ENCODE measurements at places on chromosomes 4 and X.

DNA sequence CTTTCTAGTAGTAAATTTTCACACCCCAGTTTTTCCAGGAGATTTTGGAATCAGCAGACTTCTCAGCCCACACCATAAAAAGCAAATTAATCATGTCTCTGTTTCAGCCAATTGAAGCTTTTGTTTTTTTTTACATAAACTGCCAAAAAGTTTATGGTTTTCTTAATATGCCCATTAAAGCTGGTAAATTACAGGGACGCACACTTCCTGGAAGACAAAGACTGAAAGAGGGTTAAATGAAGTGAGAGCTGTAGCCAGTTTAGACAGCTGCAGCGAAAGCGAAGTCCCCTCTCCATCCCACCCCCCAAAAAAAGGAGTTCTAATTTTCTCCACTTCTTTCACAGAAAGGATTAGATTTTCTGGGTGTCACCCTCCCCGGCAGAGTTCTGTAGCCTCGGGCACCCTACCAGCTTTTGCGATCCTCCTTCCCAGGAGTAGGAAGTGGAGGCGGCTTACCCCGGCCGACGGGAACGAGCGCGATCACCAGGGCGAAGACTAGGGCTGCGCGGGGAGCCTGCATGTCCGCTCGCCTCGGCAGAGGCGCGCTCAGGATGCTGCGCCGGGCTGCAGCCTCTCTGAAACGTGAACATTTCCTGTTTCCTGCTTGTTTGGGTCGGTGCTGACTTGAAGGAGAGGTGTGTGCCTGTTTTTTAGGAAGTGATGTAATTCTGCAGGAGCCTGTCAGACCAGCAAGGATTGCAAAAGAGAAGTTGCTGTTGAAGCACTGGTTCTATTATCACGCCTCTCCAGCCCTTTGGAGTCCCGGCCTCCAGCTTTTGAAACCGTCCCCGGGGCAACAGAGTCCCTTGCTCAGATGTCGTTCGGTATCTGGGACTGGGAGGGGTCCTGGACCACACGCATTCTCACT lies at the start of gene TMEM154:
TSS of gene TMEM154 (minus strand) at position 584 of the 868 bp plus-strand sequence. CDS start at position 520, 64 bp downstream.
- peak; percentile 56 for DNase-seq

DNA sequence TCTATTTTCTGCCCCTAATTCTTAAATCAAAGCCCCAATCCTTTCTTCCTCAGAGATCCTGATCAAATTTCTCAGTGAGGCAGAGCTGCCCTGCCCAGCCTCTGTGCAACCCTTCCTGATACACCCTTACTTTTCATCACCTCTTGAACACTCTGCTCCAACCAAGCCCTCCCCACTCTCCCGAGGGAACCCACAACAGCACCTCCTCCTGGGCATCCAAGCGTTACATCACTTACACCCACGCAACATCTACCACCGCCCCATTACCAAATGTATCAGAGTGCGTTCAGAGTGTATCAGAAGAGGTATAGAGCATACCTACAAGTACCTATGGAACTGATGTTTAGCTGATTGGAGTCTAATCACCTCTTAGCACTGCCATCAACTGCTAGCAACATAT lies 186.5 kb downstream of the RAP1GDS1 start:
- no peak for DNase-seq

- peak; percentile 82 for DNase-seq
Measured at GRCh38 chrX:134669378-134670098, 11.3 kb upstream of the PLAC1 start.

DNA sequence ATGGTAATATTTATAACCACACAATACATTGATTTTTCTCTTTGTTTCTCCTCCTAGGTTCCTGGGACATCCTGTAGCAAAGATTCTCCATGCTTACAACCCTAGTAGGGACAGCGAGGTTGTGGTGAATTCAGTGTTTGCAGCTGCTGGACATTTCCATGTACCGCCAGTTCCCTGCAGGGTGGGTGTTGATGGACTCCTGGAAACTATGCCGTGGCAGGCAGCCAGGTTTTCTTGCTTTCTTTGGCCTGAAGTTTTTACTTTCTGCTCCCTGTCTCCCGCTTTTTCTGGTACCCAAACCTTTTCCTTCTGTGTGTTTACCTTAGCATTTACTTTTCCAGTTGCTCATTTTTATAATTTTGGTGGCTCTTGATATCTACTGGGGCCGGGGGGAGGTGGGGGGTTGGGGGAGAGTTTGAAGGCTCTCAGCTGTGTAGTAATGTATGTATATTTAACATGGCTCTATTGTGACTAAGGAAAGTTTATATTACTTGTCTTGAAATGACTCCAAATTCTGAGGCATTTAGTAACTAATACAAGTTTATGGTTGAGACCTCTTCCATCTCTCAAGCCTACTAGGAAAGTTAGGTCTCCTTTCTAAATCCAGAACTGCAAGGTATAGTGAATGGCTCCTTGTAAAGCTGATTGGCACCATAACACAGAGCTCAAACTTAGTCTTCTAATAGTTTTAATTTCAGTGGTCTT lies 89.7 kb downstream of the TMEM131L start:
- peak; percentile 72 for DNase-seq

DNA sequence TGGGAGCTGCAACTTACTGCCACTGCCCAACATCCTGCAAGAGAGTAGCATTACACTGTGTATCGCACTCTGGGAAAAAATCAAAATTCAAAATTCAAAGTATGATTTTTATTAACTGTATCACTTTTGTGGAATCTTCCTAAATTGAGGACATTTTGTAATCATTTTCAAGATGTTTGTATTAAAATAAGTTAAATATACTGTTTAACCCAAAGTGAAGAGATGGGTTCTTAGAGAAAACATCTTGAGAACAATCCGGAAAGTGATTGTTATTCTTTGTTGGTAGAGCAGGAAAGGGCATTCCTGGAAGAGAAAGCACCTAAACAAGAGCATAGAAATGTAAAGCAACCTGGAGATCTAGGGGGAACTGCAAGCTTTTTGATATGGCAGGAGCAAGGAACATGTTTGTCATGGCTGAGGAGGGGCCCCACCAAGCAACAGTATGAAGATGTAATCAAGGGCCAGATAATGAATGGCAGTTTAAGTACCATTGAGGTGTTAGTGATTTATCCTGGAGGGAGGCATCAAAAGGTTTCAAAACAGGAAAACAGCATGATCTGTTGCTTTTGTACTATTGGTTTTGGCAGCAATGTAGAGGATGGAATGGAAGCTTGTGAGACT lies 14.1 kb upstream of the SEC24D start:
- no peak for DNase-seq

DNA sequence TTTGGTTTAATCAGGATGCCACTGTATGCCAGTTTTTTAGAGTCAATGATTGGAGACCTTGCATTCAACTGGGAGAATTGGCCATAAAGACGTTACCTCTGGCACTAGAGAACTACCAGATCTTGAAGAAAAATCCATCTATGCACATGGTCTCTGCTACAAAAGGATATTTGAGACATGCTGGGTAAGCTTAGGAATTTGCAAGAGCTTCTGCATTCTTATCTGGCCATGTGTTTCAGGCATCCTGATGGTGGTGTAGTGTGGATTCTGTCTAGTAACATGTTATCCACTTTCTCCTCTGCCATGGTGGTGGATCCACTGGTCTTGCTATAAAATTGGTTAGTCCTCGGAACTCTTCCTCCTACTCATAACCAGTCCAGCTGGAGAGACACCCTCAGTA lies 185.3 kb upstream of the WDFY3 start:
- DNase-seq = no peak

- DNase-seq = peak; percentile 99
Measured at GRCh38 chr4:57131849-57132742, 21.9 kb upstream of the IGFBP7 start.

- DNase-seq = no peak
Measured at GRCh38 chr4:18401425-18401824, 379.9 kb upstream of the LCORL start.

- DNase-seq = peak; percentile 31
Measured at GRCh38 chr4:25258980-25259578, 25.2 kb downstream of the PI4K2B start.

DNA sequence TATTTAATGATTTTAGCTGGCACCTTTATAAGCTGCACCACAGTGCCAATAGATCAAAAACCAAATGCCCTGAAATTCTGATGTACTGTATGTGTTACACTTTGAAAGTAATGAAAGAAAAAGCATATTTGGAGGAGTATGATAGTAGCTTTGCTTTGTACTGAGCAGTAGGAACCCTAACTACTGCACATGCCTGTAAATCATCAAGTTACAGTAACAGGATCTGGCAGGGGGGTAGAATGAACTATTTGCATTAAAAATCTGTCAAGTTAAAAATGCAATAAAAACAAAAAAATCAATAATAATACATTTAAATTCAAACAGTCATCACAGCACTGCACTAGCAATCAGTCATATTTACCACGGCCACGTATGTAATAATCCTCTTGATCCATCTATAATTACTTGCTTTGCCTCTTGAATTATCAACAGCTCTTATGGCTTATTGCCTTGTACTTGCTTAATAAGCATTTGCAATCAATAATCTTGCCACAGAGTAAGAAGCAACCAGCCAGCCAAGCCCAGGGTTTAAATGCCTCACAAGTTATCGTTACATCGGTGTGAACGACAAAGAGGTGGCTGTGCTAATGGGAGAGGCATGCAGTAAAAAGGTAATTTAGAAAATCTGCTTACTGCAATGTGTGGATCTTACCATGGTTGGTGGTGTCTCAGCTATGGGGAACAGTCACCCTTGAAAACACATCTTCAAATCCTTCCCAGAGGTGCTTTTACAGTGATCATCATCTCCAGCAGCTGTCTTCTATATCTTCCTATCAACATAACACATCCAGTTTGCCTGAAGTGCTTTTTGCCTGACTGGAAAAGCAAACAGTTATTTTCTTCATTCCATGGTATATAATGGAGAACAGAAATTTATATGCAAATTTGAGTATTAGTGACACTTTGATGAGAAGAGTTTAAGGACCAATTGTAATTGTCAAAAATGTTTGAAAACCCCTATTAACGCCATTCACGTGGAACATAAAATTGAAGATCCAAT lies 1812.1 kb upstream of the ADGRL3 start:
- DNase-seq = no peak

- peak; percentile 80 for DNase-seq
Measured at GRCh38 chr4:112099701-112100297, 45.5 kb upstream of the FAM241A start.

GRCh38 chr4:75172551-75172950 lies 239.6 kb downstream of the PARM1 start:
- no peak for DNase-seq

- DNase-seq = no peak
Measured at GRCh38 chr4:87732033-87732765, 67.2 kb upstream of the IBSP start.

DNA sequence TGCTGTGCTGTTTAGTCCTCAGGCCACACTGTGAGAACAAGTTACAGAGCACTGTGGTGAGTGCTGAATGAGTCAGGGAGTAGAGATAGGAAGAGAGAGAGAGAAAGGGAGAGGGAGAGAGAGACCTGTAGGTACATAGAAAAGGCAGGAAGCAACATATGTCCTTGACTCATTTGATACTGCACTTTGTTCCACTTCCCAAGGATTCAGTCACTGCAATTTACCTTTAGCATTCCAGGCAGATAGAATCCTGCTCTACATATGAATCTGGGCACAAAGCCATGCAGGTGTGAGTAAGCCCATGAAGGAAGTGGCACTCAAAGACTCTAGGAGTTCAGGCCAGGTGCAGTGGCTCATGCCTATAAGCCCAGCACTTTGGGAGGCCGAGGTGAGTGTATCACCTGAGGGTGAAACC lies 1.0 kb upstream of the DAPP1 start:
- no peak for DNase-seq

DNA sequence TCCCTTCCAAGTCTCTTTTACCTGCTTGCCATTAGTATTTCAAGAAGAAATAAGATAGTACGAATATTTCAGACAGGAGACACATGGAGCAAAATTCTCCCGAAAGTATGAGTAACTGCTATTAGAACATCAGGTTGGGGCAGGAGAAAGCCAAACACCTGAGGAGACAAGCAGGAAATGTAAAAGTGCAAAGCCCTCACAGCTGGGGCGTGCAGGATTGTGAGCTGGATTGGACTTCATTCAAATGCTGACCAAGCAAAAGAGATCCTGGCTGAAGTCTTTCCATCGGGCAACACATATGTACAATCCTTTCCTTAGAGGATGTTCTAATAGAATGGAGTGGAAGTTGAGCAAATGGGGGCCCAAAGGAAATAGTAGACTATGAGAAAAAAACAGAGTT lies 76.8 kb downstream of the DTHD1 start:
- no peak for DNase-seq

DNA sequence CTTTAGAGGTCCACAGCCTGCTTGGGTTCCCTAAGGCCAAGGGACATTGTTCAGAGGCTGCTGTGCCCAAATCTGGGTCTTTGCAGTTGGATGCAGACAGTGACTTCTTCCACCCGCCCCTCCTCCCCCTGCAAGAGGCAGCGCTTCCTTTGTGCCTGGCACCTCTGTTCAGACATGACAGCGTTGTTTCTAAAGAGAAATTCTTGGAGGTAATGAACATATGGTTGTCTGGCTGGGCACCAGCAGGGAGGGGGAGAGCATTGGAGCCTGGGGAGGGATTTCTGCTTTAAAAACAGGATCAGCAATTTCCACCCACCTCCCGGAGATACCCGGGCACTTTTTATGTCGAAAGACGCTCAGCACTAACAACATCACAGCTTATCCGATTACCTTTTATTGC lies 51.5 kb downstream of the PSAPL1 start:
- no peak for DNase-seq

DNA sequence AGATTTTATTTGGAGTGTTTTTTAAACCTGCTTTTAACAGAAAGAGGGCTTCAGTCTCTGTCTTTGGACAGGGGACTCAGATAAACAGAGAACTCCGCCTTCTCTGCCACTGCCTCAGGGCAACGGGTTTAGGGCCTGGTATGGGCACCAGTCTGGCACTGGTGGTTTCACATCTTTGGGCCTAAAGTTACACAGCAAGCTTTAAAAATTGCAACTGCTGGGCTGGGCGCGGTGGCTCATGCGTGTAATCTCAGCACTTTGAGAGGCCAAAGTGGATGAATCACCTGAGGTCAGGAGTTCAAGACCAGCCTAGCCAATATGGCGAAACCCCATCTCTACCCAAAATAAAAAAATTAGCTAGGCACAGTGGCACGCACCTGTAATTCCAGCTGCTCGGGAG lies 10.3 kb upstream of the NAT8L start:
- no peak for DNase-seq

DNA sequence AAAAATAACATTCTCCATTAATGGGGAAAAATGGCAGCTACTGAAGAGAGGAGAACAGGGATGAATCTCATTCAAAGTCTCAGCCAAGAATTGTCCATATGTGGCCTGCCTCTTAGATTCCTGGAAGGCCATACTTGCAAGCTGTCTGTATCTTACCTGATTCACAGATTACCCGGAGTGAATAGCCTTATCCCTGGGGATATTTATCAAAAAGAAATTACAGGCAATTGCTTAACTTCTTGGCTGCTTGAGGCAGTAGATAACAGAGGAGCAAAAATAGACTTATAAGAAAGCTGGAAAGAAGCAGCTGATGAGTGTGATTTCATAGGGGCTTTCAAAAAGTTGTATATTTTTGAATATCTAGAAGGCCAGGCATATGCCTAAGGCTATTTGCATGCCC lies 68.8 kb upstream of the PPP1R2C start:
- no peak for DNase-seq

Measured in lung microvascular endothelial cell (primary cell).